Choroid plexus epithelial cell (primary cell): ENCODE measurements at places on chromosomes 7 and 10.
A peak's percentile ranks its signal among the peaks of the same experiment; 100 is the strongest.

GRCh38 chr10:73625004-73625883 is 16.0 kb downstream of the MYOZ1 start:
- peak; percentile 54 for DNase-seq

- DNase-seq = no peak
These were observed 57.7 kb downstream of the PRTFDC1 start for GRCh38 chr10:24894728-24895127.

GRCh38 chr7:144842377-144842851 is 6.6 kb upstream of the TPK1 start:
- peak; percentile 78 for DNase-seq

DNA sequence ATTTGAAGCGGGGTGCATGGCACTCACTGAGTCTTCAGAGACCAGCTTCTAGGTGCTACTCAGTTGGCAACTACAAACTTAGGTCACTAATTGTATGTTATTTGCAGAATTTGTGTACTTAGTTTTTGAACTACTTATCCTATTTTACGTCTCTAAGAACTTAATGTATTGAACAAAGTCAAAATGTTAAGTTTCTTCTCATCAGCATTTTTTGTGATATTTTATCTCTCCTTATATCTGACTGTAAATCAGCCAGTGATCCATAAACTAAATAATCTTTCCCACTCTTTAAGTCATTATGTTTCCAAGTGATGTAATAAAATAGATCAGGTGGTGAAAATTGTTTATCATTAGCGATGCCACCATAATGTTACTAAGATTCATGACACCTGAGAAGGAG is 60.3 kb upstream of the TMEM248 start:
- no peak for DNase-seq

- DNase-seq = no peak
These were observed 16.4 kb downstream of the KIAA1549 start for GRCh38 chr7:138964624-138965436.

DNA sequence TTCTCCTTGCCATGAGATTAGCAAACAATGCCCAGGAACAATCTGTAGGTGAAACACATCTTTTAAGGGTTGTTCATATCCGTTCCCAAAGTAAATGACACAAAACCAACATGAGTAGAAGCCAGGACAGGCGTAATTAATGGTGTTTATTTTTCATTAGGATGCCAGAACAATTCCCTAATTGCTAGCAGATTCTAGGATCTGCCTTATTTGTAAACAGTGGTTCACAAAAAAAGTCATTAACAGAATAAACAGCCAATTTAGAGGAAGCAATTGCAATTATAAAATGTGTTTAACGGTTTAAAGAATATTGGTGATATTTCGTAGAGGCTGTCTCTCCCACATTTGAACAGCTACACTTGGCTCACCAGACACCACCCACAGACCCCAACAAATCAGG is 250.6 kb upstream of the GPR26 start:
- DNase-seq = no peak
